ENCODE measurements at places on chromosomes 11 and 22.

DNA sequence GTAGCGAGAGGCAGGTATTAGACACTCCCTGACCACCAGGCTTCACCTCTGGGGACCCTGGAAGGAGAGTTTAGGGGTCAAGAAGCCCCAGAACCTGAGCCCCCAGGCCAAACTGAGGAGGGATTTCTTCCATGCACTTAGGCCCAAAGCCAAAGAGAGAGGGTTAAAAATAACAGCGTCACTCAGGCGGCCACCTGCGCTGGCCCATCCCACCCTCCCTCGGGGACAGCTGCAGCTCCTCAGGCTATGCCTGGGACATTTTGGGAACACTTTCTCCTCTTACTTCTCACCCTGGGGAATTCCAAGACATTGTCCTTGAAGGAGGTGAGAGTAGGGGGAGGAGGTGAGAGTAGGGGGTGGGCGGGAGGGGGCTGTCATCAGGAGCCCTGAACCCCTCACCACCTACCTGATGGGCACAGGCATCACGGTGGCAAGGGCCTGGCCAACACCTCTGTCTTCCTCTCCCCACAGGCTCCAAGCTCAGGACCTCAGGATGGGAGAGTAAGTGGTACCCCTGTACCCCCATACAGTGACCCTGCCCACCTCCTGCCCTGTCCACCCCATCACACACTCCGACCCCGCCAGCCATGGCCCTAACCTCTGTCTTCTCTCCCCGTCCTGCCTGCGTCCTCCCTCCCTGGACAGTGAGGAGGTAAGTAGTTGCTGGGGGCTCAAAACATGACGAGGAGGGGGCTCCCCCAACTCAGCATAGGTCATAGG, 583 bp downstream of the TNNI2 start:
- DNase-seq: no peak

GRCh38 chr22:48900327-48900597, 927.4 kb downstream of the BRD1 start:
- DNase-seq: no peak

DNA sequence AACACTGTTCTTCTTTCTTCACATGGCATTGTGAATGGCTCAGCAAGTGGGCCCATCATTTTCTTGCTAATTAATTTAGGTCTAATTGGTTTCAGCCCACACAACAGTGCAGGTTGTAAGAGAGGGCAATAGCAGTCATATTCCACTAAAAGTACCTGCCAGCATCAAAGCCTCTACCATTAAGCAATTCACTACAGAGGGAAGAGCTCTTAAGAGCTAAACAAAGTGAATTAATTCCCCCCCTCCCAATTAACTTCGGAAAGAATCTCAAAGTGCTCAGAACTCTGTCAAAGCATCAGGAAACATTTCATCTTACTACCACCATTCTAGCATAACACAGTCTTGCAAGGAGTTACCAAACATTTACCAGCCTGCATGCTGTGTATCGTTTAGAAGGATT, 133.9 kb upstream of the UBASH3B start:
- DNase-seq: no peak

DNA sequence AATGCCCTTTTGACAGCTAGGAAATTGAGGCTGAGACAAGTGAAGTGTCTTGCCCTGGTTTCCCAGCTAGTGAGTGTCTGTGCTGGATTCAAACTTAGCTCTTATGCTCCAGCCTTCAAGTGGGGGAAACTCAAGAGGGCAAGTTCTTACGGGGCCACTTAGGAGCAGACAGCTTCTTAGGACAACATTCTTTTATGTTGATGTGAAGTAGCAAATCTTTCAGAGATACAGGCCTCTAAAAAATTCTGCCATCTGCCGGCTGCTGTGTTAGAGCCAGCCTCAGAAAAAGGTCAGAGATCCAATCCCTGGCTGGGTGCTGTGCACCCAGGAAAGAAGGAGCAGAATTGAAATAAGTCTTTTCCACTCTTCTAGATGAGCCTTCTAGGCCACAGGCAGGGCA, 26.6 kb downstream of the TIMP3 start:
- no peak for DNase-seq

DNA sequence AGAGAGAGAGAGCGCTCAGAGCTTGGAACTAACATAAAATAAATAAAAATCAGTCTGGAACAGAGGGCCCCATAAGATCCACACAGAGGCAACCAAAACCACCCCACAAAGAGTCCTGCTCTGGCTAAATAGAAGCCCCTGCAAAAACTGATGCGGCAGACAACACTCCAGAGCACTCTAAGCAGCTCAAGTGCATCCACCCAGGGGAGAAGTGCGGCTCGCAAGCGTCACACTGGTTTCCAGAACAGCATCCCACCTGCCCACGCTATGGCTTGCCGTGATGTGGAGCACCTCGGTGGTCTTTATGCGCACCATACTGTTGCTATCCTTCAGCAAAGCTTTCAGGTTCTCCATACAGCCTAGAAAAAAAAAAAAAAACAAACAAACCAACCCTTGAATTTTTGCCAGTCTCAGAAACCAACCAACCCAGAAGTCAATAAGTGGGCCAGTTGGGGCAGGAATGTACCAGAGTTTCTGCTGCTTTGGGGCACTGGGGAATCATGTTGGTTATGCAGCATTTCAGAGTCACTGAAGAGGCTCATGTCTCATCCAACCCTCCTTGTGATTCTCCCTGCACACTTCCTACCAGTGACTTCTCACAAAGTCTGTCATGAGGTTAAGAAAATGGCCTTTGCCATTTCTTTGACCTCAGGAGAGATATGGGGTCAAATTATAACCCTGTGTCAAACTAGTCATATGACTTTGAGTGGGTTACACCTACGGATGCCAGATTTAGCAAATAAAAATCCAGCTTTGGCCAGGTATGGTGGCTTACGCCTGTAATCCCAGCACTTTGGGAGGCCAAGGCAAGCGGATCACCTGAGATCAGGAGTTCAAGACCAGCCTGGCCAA, 3.0 kb downstream of the RSPH14 start:
- no peak for DNase-seq

DNA sequence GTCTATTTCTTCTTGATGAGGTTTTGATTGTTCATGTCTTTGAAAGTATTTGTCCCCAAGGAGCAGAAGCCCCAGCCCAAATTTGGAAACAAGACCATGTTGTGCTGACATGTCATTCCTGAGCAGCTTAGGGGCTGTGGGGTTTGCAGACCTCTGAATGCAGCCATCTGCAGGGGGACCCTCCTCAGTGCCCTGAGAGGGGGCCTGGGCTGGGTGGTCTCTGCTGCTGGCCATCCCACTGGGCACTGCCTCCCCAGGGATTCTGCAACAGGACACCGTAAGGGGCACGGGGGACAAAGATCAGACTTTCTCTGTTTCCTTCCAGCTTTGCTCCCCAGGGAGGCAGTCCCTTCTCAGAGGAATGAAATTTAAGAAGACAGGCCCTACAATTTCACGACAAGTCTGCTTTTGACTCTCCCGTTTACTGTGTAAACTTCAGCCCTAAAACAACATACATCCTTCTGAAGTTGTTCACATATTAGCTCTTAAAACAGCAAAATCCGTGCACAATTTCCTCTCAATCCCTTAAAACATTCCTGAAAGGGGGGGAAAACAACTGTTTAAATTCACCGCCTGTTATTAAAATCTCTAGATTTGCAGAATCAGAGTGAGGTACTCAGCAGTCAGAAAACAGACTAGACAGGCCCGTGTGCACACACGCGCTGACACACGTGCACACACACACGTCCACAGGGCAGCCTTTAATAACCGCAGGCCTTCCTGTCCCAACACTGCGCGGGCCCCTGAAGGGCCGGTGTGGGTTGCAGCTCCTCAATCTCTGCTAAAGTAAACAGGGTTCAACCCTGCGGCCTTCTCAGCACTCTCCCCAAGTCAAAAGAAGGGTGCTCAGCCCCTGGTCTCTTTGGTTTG, 109.8 kb downstream of the KCNQ1 start:
- no peak for DNase-seq

DNA sequence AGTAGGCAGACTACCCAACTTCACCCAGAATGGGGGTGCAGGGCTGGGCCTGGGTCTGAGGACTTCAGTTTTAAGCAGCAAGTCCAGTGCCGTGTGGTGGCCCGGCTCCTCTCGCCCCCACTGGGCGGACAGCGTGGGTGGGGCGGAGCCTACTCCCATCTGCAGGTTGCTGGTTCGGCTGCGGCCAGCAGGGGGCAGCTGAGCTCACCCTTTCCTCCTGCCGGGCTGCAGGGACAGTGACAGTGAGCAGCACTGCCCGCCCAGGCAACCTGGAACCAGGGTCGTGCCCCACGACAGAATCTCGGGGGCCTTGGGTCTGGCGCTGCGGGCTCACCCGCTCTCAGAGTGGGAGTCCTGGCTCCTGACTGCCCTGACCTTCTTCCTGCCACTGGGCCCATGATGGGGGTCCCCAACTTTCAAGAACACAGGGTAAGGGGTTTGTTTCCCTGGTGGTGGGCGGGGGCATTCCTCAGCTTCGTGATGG, 6.2 kb upstream of the NEAT1 start:
- peak; percentile 91 for DNase-seq

- DNase-seq: no peak
Observed at GRCh38 chr22:21928048-21928447, 24.6 kb downstream of the PPM1F start.

DNA sequence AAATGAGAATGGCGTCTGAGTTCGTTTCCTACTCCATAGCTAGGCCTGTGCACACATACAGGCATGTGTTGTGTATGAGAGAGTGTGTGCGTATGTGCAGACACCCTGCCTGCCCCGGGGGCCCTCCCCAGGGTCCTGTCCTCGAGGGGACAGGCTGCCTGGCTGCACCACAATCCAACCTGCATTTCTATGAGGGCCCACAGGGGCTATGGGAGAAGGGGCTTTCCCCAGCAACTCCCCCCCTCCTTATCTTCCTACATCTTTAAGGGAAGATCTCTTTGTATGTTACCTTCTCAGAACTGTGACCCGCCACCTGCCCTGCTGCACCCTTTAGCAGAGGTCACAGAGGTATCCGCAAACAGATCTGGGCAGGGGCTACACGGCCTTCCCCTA, 14.9 kb downstream of the ADORA2A start:
- no peak for DNase-seq

GRCh38 chr11:17389957-17390649, 1.6 kb upstream of the KCNJ11 start:
- no peak for DNase-seq

Measured in omental fat pad (tissue), 4 donors.